K562 (cell line): ENCODE measurements at places on chromosomes 6 and 20. TPM values are rescaled to one million over a fixed set of nuclear protein-coding genes. Genes with fewer than 3 reads are reported as not detected.

DNA sequence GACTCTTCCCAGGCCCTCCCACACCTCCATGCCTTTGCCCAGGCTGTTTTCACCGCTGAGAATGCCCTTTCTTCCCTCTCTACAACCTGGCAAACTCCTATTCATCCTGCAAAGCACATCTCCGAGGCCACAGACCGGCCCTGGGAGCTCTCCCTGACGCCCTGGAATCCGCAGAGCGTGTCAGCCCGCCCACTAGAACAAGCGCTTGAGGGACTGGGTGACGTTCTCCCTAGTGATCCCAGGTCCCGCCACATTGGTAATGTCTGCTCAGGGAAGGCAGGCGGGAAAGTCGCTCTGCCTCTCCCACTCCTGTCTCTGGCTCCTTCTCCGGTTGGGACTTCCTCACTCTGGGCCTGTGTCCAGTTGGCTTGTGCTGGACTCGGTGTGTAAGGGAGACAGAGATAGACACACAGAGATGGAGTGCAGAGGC is 61.6 kb downstream of the SRC start:
- DNase-seq, result no peak

DNA sequence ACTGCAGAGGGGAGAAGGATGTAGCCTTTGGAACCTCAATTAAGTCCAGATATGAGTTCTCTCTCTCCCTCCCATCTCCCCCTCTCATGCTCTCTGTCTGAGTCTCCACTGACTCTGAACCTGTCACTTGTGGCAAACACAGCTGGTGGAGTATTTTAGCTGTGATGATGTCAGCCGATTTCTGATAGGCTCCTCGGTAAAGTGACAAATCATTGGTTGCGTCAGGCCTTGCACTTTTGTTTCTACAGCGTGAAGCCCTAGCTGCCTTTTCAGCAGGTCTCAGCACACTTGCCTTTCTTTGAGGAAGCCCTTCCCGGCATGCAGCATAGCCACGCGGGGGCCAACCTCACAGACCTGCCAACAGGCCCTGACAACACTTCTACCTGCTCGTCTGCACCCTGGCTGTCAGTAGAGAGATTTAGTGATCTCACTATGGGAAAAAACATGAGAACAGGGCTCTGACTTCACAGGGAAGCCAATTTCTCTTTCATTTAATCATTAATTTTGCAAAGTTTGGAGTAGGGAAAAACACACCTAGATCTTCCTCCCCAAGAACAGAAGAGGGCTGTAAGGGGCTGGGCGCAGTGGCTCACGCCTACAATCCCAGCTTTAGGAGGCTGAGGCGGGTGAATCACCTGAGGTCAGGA is 84.4 kb downstream of the GMPR start:
- peak; percentile 78 for DNase-seq

- no peak for DNase-seq
These were observed 186.7 kb downstream of the TFAP2C start for GRCh38 chr20:56815796-56816195.

DNA sequence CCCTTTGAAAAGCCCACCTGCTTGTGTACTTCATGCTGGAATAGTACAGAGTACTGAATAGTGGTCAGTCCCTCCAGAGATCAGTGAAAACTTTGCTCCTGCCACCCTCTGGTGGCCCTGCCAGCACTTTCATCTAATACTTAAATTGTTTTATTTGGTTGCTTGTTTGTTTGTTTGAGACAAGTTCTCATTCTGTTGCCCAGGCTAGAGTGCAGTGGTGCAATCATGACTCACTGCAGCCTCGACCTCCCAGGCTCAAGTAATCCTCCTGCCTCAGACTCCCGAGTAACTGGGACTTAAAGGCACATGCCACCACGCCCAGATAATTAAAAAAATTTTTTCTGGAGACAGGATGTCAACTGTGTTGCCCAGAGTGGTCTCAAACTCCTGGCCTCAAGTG is 9.1 kb downstream of the FAM83D start:
- no peak for DNase-seq

DNA sequence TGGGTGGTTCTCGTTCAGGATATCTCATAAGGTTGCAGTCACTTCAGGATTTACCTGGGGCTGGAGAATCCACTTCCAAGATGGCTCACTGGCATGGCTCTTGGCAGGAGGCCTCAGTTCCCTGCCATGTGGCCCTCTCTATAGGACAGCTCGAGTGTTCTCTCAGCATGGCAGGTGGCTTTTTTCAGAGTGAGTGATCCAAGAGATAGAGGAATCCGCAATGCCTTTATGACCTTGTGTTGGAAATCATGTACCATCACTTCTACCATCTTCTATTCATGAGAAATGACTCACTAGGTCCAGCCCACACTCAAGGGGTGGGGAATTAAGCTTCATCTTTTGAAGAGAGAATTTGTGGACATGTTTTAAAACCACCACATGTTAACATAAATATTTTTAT is 37.8 kb downstream of the PPP1R16B start:
- no peak for DNase-seq

GRCh38 chr6:169890901-169891300 is 139.5 kb downstream of the ERMARD start:
- no peak for DNase-seq

GRCh38 chr20:3239026-3239866 is at the start of gene SLC4A11:
TSS of gene SLC4A11 (minus strand) at chr20:3239190. CDS start at chr20:3239137, 53 bp downstream.
- DNase-seq, result peak; percentile 54

The SCRT2 gene
- polyA plus RNA-seq, result 0.19 and 0.34 TPM in 2 replicates

The THBD gene
- polyA plus RNA-seq, result 0.33 and 0.35 TPM in 2 replicates

The SERPINB6 gene
- 145 and 159 TPM in 2 replicates for polyA plus RNA-seq
